ENCODE measurements at places on chromosomes 1 and 21.

DNA sequence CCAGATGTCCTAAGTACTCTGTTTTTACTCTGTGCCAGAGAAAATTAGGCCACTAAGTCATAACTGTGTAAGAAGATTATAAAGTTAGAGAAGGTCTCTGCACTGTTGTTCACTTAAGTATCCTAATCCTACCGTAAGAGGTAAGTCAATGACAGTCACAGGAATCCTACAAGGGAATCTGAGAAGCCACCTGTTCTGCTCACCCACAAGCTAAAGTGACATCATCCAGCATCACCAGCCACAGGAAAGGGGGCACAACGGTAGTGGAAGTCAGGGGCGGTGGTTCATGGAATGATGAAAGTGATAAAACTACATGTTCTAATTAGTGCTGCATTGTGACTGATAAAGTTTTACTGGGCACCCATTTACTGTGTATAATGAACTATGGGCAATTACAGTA lies 92.7 kb downstream of the PLD5 start:
- no peak for DNase-seq

GRCh38 chr1:57536749-57537423 lies 113.0 kb upstream of the DAB1 start:
- DNase-seq, result no peak

GRCh38 chr1:29800522-29800956 lies 564.2 kb downstream of the PTPRU start:
- DNase-seq, result no peak

DNA sequence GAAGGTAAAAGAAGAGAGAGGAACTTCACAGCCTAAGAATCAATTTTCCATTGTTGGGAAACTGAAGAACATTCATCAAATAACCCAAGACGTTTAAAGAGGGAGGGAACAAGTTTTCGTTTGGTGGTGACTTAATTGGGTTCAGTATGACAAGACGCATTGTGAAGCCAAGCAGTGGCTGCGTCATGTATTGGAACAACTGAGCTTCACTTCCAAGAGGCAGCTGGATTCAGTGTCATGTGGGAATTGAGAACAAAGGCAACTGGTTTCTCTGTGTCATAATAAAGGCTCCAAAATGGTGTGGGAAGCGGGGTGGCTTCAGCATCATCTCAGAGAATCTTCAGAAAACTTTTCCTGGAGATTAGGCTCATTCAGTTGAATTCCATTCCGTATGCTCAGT lies 29.8 kb upstream of the RC3H1 start:
- DNase-seq, result no peak

DNA sequence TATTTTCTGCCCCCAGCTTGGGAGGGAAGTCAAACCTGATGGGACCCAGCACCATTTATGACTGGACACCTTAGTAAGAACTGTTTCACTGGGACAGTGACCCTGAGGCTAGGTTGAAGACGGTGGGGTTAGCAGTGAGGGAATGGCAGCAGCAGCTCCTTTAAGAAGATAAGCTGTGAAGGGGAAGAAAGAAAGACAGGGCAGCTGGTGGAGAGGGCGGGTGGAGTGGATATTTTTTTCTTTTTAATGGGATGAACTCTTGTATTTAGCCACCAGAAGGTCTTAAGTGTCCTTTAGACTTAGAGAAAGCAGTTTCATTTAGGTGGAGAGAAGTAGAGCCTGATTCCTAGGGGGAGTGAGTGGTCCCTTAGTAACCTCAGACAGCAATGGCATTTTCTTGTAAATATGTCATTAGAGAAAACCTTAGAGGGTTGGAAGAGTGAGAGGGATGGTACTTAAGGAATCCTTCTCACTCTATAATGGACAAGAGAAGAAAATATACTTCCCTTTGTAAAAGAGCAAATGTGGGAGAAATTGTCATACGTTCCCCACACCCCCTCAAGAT lies 187.5 kb downstream of the HHAT start:
- no peak for DNase-seq
